Substantia nigra (tissue), 51 donors: ENCODE measurements at places on chromosomes 2 and 18.
A peak's percentile ranks its signal among the peaks of the same experiment; 100 is the strongest.

DNA sequence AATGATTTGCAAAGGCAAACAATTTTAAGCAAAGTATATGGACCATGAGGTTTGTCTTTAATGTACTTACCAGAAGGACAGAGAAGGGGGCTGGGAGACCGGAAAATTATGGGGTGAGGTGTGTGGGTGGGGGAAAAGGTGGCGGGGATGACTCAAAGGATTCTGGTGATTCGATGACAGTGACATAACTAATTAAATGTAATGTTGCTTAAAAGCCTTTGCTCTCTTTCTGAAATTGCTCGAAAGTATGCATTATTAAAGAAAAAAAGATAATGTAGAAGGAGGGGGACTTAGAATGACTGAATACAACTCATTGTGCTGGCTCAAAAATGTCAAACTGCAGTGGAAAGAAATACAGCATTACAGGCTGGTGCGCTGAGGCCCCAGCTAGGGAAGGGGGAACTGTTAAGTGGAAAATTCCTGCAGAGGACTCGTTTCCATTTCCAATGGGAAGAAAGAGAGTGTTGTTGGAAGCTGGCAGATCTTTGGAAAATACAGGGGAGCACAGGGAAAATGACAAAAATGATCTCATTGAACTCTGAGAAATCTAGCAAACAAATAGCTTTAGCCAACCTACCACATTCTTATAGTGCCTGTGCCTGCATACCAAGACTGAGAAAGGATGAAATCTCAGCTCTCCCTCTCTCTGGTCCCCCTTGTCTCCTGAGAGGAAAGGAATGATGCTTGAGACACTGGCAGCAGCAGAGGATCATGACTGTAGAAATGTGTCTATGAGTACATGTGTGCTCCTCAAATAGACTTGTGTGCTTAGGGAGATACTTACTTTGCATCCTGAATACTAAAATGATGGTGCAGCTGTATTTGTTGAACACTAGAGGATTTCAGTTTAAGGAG, 632.4 kb downstream of the NYAP2 start:
- no peak for DNase-seq

GRCh38 chr2:170218456-170218855, 40.5 kb downstream of the MYO3B start:
- no peak for DNase-seq

GRCh38 chr2:238866656-238867277, 18.9 kb downstream of the TWIST2 start:
- no peak for DNase-seq

DNA sequence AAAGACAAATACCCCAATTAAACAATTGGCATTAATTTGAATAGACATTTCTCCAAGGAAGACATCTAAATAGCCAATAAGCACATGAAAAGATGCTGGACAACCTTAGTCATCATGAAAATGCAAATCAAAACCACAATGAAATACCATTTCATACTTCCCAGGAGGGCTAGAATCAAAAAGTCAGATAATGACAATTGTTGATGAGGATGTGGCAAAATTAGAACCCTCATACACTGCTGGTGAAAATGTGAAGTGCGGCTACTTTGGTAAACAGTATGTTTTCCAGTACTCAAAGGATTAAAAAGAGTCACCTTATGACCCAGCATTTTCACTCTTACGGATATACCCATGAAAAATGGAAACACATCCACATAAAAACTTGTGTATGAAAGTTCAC, 91.6 kb downstream of the FIGN start:
- no peak for DNase-seq

DNA sequence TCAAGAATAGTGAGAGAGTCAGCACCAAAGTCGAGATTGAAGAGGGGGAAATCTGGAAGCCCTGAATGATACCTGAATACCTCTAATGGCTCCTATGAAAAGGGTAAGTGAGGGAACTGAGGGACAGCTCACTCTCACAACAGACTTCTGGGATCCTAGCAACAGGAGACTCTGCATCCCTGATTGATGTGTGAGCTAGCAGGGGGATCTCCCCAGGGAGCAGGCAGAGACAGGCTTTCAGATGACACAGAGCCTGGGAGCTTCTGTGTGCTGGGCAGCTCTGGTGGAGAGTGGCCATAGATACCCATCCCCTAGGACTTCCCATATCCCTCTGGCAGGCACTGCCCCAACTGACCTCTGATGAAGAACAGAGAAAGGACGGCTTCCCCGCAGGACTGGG, 206.2 kb downstream of the EXOC6B start:
- DNase-seq = no peak

- DNase-seq = no peak
Measured at GRCh38 chr2:45606796-45607195, 4.3 kb downstream of the SRBD1 start.

GRCh38 chr2:38581193-38582147, 21.3 kb downstream of the HNRNPLL start:
- peak; percentile 12 for DNase-seq

- no peak for DNase-seq
Measured at GRCh38 chr2:220981926-220982325, 590.2 kb downstream of the EPHA4 start.
